ENCODE measurements at places on chromosomes 2 and 18.
A peak's percentile ranks its signal among the peaks of the same experiment; 100 is the strongest.

- DNase-seq: peak; percentile 39
Observed at GRCh38 chr2:63488118-63488713, 100.1 kb downstream of the WDPCP start.

GRCh38 chr18:22250591-22250996 lies 81.2 kb downstream of the GATA6 start:
- no peak for DNase-seq

DNA sequence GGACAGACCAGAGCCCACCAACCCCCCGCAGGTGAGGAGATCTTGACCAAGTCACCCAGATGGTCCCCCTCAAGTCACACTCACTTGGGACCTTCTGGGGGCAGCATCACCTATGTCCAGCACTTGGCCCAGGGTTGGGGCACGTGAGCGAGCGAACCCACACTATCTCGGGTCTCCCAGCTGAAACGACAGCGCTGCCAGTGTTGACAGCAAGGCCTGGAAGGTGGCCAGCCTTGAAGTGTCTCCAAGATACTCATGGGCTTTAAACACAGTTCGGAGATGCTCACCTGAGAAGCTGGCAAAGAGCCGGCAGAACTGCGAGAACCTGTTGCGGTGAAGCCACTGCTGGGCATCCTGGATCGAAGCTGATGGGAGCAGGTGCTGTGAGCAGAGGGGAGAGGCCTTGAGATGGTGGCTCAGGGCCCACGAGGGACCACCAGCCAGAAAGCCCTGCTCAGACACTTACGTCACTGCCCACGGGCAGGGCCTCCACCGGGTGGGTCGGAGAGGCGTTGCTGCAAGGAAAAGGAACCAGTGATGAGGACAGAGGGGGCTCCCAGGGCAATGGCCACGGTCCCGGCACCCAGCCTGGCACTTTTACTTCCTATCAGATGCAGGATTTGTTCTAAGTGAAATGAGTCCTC lies 47.5 kb downstream of the TFCP2L1 start:
- no peak for DNase-seq

DNA sequence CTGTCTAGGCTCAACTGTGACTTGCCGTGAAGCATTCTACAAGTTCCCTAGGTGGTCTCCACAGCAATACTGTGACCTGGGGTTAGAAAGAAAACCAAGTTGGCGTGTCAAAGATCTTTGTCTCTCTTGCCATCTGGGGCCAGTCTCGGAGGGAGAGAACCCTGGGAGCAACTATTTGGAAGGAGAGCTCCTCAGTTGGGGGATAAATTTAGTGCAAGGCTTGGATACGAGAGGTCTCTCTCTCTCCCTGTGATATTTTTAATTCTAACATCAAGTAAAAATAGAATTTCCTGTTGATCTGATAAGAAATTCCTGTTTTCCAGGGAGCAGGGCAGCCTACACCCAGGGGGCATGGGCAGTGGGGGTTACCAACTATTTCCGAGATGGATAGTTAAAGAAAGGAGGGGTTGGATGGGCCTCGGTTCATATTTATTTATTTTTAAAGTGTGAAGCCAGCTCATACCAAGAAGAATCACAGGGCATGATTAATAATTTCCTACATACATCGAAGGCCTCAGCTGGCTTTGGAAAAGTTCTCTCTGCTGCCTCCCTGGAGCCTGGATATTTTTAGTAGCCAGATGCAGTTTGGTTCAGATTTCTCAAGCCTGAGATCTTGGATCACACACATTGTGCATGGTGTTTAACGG lies 62.8 kb downstream of the EHD3 start:
- DNase-seq: peak; percentile 67

GRCh38 chr2:1691366-1691765 lies 52.9 kb downstream of the PXDN start:
- DNase-seq: no peak

DNA sequence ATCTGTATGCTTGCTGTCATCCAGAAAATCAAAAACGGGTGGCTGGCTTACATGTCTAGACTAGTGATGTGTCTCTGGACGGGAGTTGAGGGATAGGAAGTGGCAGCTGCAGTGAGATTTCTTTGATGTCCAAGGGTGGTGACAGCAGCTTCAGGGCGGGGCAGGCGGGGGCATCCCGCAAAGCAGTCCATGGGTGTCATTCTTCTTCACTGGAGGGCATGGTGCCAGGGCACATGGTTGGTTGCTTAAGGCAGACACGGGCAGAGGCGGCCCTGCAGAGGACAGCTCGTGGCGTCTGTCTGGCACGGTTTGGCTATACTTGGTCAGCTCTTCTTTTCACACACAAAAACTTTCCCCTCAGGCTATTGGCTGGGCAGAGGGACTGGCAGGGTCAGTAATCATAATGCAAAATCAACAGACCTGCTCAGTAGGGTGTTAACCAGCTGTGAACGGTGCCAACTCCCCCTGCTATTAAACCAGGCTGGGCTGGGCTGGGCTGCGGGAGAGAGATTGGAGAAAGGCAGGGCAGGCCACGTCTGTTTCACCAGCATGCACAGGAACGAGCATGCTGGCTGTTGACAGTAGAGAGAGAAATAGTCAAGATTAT lies 63.7 kb downstream of the COL4A3 start:
- DNase-seq: no peak

GRCh38 chr18:317618-318017 lies 49.8 kb upstream of the THOC1 start:
- DNase-seq: no peak

DNA sequence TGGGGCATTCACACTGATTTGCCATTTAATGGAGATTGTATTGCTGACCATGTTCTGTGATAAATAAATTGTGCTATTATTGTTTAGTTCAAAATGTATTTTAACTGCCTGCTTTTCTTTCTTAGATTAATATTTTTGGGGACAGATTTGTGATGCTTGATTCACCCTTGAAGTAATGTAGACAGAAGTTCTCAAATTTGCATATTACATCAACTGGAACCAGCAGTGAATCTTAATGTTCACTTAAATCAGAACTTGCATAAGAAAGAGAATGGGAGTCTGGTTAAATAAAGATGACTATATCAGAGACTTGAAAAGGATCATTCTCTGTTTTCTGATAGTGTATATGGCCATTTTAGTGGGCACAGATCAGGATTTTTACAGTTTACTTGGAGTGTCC lies 1.8 kb downstream of the DNAJC10 start:
- no peak for DNase-seq

DNA sequence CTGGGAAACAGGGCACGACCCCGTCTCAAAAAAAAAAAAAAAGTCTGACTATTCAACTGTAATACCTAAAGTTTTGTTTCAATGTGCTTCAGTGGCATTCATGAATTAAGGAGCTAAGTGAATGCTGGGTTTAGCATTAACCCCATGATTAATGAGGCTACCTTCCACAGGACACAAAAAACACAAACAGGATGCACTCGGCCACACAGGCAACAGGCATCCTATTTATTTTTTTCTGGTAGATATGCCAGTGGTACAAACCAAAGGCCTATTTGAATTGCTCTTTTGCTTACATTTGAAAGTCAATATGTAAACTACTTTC lies 48.3 kb downstream of the CDH2 start:
- no peak for DNase-seq

- no peak for DNase-seq
Observed at GRCh38 chr2:170523506-170523905, 191.6 kb upstream of the SP5 start.

DNA sequence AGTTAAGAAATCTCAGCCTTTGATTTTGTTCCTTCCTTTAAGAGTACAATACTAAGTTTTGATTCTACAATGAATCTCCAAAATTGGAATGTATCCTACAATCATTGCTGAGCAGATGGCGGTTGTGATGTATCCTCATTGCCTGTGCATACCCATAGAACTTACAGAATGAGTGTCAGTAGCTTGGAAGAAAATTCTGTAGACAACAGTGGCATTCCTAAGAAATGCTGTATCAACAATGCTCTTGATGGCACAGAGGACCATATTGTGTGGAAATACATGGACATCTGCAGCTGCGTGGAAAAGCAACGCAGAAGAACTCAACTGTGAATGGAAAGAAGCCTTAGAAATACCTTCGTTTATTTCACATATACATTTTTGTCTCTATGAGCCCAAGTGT lies 30.2 kb downstream of the GAREM1 start:
- no peak for DNase-seq

Data from mesenchymal stem cell (in vitro differentiated cells and primary cell).